ENCODE measurements at places on chromosomes 2 and 18. TPM values are rescaled to one million over a fixed set of nuclear protein-coding genes. Genes with fewer than 3 reads are reported as not detected.

SCN7A gene
- total RNA-seq = 30.2 TPM

MYO7B gene
- total RNA-seq = 0.85 TPM

IL36RN gene
- not detected for total RNA-seq

IL36B gene
- not detected for total RNA-seq

G6PC2 gene
- not detected for total RNA-seq
